ENCODE measurements at places on chromosomes 1 and 21.

DNA sequence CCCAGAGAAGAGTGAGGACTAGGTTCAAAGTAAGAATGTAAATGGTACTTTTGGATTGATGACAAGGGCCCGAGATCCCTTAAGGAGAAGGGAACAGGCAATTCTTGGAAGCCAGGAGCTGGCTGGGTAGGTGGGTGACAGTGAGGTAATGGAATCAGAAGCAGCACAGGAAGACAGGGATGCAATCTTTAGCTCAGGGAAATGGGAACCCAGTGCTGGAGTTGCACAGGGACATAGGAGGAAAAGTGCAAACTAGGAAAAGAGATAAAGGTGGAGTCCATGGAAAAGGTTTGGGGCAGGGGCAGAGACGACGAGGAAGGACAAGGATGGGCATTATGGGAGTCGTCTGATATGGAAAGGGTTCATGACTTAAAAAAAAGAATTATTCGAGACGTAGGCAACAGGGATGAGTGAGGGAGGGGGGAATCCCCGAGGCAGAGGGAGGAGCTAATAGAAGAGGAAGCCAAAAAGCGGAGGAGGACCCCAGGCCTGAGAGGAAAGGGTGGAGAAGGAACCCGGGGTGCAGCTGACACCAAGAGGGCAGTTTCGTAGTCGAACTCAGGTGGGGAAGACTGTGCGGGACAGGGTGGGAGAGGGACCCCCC, 495 bp downstream of the PI4KB start:
- peak; percentile 33 for DNase-seq

DNA sequence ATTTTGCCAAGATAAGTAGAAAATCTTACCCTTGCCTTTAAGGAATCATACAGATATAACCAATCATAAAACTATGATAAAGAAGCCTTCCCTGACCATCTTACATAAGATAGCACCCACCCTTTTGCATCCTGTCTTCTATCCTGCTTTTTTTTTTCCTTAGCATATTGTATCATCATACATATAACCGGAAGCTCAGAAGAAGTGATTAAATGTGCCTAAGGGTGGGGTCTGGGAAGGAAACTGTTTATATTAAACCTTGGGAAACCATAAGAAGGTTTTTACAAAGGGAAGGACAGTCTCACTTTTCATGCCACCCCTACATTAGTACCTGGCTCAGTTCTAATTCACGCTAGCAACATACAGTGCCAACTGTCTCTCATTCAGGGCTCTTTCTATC, 66.8 kb downstream of the LUZP1 start:
- no peak for DNase-seq

DNA sequence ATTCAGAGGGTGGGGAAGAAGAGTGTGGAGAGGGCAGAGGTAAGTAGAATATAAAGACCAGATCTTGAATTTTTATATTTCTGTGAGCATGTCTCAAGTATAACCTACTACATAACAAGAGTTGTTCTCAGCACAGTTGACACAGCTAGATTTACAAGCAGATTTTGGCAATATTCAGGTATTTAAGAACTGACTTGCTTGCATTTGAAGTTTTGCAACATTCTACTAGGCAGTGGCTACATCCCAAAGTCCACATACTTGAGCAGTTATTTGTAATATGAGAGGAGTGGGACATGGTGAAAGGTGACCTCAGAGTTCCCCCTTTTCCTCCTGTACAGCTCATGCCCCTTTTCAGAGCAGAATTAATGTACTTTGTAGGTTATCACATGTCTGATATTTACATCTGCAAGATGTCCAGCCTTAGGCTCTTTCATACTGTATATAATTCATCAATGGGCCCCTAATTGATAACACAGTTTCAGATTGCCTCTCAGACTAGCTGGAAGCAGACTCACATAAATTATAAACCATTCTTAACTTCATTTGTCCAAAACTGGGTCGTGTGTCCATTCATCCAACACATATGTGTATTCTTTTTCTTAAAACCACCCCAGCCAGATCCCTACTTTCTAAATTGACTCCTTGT, 136.7 kb upstream of the RAVER2 start:
- DNase-seq: no peak

GRCh38 chr1:192170196-192170984, 12.1 kb downstream of the RGS18 start:
- no peak for DNase-seq

- DNase-seq: peak; percentile 78
Measured at GRCh38 chr1:17624611-17625233, 85.2 kb downstream of the ARHGEF10L start.

DNA sequence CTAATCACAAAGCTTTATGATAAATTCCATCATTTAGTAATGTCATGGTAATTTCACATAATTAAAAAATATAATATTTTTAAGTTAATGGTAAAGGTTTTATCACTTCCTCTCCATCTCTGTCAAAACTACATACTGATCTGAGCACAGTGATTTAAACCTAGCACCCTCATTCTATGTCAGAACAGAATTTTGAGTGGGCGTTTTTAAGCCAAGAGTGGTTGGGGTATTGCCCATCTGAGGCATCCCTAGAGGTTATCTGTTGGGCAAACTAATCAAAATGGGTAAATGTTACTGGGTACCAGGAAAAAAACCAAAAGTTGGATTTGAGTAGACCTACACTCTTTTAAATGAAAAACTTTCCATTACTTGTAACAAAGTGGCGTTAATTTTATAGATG, 100.7 kb upstream of the GFI1 start:
- DNase-seq: no peak

GRCh38 chr1:22641906-22642636, 1.4 kb upstream of the C1QC start:
- peak; percentile 73 for DNase-seq

GRCh38 chr1:45423906-45424678, 66.9 kb downstream of the TESK2 start:
- no peak for DNase-seq

DNA sequence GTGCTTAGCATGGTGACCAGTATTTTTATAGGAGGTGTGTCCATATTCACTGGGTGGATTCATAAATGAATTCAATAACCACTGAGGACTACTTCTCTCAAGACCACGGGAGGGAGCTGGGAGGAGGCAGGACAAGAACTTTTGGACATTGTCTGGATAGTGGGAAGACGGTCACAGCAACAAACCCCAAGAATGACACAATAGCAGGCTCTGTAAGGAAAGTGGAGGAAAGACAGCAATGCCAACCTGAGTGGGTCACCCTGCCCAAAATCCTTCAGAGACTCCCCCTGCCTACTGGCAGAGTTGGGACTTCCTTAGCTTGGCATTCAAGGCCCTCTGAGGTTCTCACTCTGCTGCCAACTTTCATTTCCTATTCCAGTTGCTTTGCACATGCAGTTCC, 42.0 kb downstream of the GLIS1 start:
- no peak for DNase-seq

GRCh38 chr1:18783705-18784481, 75.6 kb downstream of the TAS1R2 start:
- no peak for DNase-seq

DNA sequence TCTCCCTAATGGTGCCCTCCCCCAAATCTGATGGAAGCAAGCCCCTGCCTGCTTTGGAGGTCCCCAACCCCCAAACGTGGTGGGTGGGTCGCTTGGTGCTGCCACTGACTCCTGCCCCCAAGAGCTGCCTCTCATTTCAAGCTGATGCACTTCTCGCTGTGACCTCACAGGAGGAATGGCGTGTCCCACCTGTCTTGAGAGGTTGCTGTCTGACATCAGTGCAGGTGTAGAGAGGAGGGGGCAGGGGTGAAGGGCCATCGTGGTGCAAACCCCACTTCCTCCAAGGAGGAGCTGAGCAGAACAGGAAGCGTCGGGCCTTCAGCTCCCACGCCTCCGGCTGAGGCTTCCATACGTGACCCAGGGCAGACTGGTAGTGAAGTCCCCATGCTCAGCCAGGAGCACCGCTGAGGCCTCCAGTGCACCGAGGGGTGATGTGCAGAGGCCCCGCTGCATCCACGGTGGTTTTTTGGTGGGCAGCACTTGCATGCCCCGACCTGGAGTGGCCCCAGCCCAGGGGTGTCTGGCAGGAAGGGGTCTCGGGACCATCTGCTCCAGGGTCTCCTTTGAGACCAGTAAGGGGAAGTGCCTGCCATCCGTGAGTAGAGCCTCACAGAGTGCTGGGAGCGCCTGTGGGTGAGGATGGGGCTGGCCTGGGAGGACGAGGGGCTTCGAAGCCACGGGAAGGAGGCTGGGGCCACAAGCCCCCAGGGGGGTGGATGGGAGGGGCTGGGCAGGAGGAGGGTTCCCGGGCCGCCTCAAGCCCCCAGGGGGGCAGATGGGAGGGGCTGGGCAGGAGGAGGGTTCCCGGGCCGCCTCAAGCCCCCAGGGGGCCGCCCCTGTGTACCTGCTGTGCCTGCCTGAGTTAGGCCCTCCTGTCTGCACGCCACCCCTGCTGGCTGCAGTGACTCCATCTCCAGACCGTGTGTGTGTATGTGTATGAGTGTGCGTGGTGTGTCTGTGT, 39.8 kb downstream of the WDR4 start:
- no peak for DNase-seq

DNA sequence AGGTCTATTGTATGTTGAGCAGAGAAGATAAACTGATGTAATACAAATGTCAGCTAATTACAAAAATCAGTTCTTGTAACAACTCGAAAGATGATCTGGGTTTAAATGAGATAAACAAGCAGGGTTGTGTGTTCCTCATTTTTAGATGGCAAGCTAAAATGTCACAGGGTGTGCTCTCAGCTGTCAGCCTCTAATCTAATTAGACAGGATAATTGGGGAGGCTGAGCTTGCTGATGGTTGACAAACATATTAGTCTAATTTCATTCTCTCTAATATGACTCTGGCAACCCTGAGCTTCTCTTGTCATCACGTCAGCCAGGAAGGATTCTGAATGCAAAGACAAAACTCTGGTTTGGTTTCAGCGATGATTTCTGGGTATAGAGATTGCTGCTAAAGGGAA, 335.3 kb upstream of the KAZN start:
- no peak for DNase-seq

DNA sequence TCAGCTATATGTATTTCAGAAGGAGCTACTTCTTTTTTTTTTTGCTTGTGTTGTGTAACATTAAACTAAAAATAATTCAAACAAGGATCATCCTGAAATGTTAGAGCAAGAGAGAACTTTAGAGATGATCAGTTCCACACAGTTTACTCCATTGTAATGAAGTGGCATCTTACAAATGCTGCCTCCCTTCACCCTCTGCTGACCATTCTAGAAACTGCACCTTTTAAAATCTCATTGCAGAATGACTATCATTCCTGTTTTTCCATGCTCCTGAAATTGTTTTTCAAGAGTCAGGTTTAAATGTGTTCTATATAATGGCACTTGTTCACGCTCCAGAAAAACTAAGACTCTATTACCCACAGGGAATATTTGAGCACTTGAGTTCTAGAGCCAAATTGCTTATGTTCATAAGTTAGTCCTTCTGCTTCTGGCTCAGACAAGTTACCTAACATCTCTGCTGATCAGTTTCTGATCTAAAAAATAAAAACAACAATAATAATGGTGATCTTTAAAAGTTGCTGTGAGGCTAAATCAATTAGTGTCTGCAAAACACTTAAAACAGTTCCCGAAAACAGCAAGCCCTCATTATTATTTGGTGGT, 21.5 kb upstream of the SLC44A5 start:
- DNase-seq: no peak

- no peak for DNase-seq
Measured at GRCh38 chr1:200415227-200415626, 5.4 kb upstream of the ZNF281 start.

GRCh38 chr1:52947490-52947889, 20.4 kb downstream of the SCP2 start:
- no peak for DNase-seq

GRCh38 chr1:245694753-245695195, 540.0 kb downstream of the KIF26B start:
- DNase-seq: no peak

DNA sequence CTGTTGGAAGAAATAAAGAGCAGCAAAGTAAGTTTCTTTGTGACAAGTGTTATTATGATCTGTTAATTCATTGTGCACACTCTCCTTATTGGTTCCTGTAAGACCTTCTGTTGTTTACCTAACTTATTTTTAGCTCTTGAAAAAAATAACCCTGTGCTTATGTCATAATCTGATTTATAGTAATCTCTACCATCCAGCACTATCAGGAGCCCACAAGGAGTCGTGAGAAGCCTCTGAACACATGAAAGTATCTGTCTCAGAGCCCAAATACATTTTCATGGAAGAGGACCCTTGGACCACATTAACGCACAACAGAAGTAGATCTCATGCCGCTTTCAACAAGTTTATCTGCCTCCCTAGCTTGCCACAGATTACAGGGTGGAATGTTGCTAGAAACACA, 45.8 kb downstream of the CENPF start:
- DNase-seq: no peak

GRCh38 chr1:118097622-118098348, 87.2 kb downstream of the SPAG17 start:
- no peak for DNase-seq

- DNase-seq: no peak
Measured at GRCh38 chr21:42039470-42039901, 29.3 kb upstream of the ZBTB21 start.

- no peak for DNase-seq
Measured at GRCh38 chr1:244789276-244789580, 46.2 kb upstream of the COX20 start.

- peak; percentile 36 for DNase-seq
Measured at GRCh38 chr21:42820616-42821465, 58.5 kb downstream of the WDR4 start.

DNA sequence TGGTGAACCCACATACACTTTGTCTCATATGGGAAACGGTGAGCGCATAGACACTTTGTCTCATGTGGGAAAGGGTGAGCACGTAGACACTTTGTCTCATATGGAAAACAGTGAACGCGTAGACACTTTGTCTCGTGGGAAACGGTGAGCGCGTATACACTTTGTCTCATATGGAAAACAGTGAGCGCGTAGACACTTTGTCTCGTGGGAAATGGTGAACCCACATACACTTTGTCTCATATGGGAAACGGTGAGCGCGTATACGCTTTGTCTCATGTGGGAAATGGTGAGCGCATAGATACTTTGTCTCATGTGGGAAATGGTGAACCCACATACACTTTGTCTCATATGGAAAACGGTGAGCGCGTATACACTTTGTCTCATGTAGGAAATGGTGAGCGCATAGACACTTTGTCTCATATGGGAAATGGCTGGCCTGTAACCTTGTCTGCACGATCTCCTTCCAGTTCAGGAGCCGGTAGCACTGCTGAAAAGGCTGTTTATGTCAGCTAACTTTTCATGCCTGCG, 50.7 kb upstream of the TRAPPC10 start:
- DNase-seq: no peak

GRCh38 chr1:87077959-87078639, 163.7 kb downstream of the HS2ST1 start:
- no peak for DNase-seq

GRCh38 chr21:41369105-41369919, 7.5 kb downstream of the MX2 start:
- no peak for DNase-seq

GRCh38 chr1:53294567-53294966, 33.3 kb downstream of the LRP8 start:
- no peak for DNase-seq

- DNase-seq: no peak
Measured at GRCh38 chr21:42520628-42521253, 7.1 kb downstream of the SLC37A1 start.

GRCh38 chr21:41925767-41926116, 28.1 kb downstream of the C2CD2 start:
- DNase-seq: no peak

- no peak for DNase-seq
Measured at GRCh38 chr1:83511146-83511726, 487.7 kb downstream of the TTLL7 start.

- no peak for DNase-seq
Measured at GRCh38 chr1:230806552-230806951, 59.4 kb downstream of the CAPN9 start.
